NCI-H1417 treated with DMSO at 0.1 percent for 48 hours (cell line): ENCODE measurements at places on chromosomes 11 and 22.

GRCh38 chr11:36238881-36239280, 50.3 kb downstream of the COMMD9 start:
- no peak for DNase-seq

- peak; percentile 8 for DNase-seq
Measured at GRCh38 chr11:890794-891540, 19.6 kb downstream of the CHID1 start.

DNA sequence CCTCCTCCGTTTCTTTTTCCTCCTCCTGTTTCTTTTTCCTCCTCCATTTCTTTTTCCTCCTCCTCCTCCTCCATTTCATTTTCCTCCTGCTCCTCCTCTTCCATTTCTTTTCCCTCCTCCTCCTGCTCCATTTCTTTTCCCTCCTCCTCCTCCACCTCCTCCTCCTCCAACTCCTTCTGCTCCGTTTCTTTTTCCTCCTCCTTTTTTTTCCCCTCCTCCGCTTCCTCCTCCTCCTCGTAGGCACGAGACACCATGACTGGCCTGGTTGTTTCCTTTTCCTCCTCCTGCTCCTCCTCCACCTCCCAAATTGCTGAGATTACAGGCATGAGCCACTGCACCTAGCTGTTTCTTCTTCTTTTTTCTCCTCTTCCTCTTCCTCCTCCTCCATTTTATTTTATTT, 25.6 kb upstream of the DRICH1 start:
- no peak for DNase-seq

- DNase-seq: no peak
Measured at GRCh38 chr11:92687724-92688123, 281.7 kb upstream of the MTNR1B start.

- no peak for DNase-seq
Measured at GRCh38 chr11:2878782-2879181, 6.8 kb downstream of the CDKN1C start.

GRCh38 chr11:35348898-35349687, 70.3 kb downstream of the SLC1A2 start:
- DNase-seq: no peak

GRCh38 chr11:130217133-130218031, 57.8 kb downstream of the ST14 start:
- DNase-seq: no peak

DNA sequence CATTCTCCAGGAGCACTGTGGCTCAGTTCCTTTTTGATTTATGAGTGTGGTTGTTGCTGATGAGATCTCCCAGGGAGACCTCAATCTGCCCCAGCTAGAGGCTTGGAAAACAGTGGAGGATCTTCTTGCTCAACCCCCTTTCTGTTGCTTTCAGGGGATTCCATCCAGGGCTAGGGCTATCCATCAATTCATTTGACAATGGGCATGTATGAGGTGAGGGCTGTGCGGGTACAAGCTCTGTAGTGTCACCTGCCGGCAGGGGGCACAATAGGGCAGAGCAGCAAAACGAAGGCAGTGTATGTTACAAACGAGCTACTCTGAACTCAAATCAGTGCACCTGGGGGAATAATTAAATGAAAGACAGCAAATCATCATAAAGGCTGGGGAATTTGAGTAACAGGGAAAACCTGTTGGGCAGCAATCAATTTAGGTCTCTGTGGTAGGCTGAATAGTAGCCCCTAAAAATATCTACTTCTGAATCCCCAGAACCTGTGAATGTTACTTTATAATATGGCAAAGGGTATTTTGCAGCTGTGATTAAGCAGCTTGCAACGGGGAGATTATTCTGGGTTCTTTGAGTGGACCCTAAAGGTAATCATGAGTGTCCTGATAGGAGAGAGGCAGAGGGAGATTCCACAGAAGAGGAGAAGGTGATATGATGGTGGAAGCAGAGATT, 170.3 kb upstream of the ZBED5 start:
- DNase-seq: no peak

- no peak for DNase-seq
Measured at GRCh38 chr22:42747701-42748513, 27.2 kb upstream of the A4GALT start.

- no peak for DNase-seq
Measured at GRCh38 chr11:126400479-126400878, 45.0 kb downstream of the ST3GAL4 start.

GRCh38 chr11:84922212-84922805, 704.8 kb downstream of the DLG2 start:
- no peak for DNase-seq

DNA sequence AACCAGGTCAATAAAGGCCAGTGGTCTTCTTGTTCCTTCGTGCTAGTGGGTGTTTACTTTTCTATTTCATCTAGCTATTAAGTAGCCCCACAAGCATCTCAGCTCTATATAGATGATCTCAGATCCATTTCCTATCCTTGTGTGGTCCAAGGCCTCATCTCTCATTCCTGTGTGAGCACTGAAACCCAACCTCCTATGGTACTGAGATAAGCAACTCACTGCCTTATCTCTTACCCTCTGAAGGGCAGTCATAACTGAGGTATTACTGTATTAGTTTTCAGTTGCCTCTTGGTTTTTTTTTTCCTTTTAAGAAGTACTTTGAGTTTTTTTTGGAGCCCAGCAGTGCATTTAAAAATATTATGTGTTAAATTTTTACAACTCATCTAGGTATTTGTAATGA, 28.3 kb downstream of the ACER3 start:
- DNase-seq: no peak

DNA sequence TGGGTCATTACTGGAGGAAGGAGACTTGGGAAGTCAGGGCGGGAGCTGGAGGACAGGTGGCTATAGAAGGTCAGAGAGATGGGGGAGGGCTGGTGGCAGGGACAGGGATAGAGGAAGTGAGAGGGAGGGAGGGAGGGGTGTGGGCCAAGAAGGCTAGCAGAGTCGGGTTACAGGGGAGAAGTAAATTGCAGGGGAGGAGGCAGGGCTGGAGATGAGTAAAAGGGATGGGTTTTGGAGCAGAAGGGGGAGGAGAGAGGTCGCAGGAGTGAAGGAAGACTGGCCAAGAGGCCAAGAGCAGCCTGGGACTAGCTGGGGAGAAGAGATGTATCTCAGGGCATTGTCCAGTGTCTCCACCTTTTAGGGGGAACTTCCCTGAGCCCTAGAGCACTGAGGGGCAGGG, 33.0 kb downstream of the LRRC10B start:
- no peak for DNase-seq
